ENCODE measurements at places on chromosomes 11 and 22.
A peak's percentile ranks its signal among the peaks of the same experiment; 100 is the strongest.

DNA sequence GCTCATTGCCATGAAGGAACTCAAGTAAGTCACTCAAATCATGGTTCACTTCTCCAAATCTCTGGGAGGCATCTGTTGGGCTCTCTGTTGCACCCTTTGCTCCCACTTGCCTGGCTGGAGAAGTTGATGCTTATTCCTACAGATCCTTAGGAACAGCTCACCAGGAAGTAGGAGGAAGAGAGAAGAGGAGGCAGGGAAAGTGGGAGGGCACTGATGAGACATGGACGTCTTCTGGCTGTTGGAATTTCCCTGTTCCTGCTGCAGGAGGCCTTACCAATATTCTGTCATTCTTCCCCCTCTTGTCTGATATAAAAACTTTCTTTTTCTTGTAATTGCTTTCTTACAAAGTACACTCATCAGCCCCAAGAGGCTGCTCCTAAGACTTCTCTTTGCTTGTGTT is 13.6 kb downstream of the POLR2F start:
- DNase-seq = no peak

DNA sequence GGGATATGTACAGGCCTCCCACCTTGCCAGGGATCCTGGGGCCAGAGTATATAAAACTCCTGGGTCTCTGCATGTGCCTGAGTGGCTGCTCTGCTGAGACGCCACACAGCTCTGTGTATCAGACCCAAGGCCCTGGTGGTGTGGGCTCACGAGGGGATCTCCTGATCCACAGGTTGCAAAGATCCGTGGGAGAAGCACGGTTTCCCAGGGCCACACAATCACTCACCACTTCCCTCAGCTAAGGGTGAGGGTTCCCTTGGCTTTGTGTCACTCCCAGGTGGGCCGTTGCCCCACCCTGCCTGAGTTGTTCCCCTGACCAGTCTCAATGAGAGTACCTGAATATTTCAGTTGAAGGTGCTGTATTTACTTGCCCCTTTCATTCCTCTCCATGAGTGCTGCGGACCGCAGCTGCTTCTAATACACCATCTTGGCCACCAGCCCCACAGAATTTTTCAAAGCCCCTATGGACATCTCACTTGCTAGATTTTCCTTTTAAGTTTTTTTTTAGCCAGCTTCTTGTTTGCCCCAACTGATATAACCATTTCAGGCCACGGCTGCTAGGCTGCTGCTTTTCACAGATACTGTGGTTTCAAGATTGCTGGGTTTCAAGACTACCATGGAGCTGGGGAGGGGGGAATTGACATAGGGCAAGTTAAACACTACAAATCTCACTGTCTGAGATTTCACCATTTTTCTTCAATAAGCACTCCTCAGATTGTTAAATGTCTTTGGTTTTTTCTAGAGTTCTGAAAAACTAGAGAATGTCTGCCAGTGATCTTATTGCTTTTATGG is 13.7 kb upstream of the DEPDC7 start:
- no peak for DNase-seq

DNA sequence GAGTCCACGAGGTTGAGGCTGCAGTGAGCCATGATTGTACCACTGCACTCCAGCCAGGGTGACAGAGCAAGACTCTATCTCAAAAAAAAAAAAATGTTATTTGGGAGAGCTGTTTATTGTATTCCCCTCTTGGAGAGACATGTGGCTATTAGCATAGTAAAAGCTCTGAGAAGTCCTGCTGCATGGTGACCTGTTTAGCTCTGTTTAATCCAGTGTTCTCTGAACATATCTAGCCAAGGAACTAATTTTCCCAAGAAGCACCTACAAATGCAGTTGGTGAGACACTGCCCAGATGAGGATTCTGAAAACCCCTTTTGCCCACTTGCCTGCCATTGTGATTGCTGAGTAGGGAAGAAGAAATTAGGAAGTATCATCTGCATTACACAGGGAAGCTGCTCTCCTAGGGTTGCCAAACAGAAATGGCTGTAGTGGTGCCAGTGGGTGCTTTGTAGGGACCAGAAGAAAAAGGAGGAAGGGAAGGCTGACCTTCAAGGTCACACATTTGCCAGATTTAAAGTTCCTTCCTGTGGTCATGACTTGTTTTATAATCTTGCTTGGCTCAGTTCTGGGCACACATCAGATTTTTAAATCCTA is 15.7 kb downstream of the TIMP3 start:
- DNase-seq = no peak

DNA sequence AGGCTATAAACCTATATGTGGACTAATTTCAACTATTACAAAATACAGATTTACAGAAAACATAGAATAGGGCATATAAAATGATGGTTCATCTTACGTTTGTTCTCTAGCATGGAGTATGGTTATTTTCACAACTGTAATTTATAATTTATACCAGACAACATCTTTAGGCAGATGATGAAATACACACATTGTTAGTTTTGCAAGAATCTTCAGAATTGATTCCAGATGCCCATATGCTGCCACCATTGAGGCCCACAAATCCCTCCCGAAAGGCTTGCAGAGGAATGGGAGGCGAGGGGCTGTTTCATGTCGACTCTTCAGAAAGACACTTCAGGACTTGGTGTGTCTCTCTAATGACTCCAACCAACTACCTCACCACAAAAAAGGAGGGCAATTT is 6.2 kb downstream of the PTPN5 start:
- no peak for DNase-seq

GRCh38 chr11:31940371-31941037 is 129.4 kb upstream of the PAX6 start:
- peak; percentile 77 for DNase-seq

GRCh38 chr22:23816156-23816976 is 22.4 kb downstream of the DERL3 start:
- DNase-seq = peak; percentile 36

DNA sequence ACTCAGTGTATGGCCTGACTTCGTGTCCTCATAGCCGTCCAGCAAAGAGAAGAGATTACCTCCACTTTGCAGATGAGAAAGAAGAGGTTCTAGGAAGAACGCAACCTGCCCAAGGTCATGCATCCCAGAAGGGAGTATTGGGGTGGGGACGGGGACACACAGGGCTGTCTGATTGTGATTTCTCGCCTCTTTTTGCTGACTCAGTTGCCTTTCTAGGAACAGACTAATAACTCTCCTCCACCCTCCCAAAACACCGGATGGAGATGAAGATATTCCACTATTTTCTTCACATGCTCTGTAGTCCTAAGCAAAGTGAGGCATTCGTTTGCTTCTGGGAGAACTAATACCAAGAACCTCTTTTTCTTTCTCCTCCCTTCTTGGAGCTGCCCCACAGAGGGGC is 529.3 kb downstream of the MIAT start:
- DNase-seq = no peak

GRCh38 chr11:94536386-94536785 is 7.3 kb upstream of the FUT4 start:
- DNase-seq = no peak

DNA sequence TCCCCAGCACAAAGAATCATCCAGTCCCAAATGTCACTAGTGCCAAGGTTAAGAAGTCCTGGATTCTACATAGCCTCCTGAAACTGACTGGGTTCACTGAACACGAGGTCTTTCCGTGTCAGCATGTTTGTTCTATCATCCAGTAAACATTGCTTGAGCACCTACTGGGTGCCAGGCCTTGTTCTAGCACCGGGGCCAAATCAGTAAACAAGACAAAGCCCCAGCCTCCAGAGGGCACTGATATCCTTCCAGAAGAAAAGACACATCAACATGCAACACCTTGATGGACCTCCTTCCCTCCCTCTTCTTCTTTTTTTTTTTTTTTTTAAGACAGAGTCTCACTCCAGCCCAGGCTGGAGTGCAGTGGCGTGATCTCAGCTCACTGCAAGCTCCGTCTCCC is 26.9 kb downstream of the TPST2 start:
- DNase-seq = no peak

- DNase-seq = peak; percentile 78
Measured at GRCh38 chr22:46390652-46391301, 55.3 kb downstream of the TRMU start.

DNA sequence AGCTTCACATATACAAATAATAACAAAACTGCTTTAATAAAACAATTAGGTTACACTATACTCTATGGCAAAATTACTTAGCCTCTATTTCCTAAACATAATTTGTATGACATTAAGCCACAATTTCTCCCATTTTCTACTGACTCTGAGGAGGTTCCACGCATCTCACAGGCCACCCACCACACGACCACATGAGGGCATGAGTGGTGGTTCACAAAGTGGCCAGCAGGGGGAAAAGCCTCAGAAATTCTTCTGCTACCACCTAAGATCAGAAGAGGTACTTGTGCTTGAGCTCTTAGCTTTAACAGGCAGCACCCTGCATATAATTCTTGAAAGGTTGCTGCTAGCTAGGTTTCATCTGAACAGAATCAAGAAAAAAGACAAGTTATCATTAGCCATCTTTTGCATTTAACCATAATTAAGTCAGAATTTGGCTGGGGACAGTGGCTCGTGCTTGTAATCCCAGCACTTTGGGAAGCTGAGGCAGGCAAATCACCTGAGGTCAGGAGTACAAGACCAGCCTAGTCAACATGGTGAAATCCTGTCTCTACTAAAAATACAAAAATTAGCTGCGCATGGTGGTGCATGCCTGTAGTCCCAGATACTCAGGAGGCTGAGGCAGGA is 7.7 kb downstream of the LPXN start:
- peak; percentile 65 for DNase-seq

GRCh38 chr11:97544431-97544830 is 1154.6 kb downstream of the JRKL start:
- no peak for DNase-seq

- DNase-seq = no peak
Measured at GRCh38 chr11:58497951-58498350, 10.0 kb downstream of the OR5B21 start.

- DNase-seq = peak; percentile 35
Measured at GRCh38 chr11:35550374-35551036, 25.1 kb upstream of the PAMR1 start.

DNA sequence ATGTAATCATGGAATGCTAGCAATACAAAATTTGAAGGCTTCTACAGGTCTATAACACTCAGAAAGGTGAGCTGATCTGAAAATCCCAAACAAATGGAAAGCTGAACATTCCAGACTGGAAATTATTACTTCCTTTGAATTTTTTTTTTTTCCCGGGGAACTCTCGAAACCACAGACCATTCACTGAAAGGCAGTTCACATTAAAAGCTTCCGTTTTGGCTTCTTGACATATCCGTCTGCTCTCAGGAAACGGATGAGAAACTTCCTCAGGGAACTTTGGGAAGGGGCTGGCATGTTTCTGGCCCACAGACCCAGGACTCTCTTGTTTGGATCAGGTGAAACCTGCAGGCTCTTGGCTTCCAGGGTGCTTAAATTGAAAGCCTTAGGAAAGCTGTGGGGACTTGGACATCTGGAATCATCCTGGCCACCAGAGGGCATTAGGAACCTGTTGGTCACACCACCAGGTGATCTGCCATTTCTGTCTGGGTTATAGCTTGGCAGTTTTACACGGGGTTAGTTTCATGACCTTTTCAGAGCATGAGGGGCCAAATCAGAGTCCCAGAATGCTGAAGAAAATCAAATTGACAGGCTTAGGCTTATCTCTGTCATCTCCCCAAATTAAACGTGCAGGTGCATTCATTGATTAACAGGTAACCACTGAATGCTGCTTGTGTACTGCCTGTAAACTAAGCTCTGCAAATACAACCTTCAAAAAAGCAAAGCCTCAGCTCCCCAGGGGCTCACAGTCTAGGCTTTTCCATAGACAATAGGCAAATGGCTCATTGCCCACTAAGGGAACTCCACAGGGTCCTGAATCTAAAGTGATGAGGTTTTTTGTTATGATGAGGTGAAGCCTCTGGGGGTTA is 22.7 kb upstream of the GRAMD1B start:
- peak; percentile 80 for DNase-seq

GRCh38 chr11:111960916-111961315 is 23.8 kb downstream of the DIXDC1 start:
- DNase-seq = no peak

DNA sequence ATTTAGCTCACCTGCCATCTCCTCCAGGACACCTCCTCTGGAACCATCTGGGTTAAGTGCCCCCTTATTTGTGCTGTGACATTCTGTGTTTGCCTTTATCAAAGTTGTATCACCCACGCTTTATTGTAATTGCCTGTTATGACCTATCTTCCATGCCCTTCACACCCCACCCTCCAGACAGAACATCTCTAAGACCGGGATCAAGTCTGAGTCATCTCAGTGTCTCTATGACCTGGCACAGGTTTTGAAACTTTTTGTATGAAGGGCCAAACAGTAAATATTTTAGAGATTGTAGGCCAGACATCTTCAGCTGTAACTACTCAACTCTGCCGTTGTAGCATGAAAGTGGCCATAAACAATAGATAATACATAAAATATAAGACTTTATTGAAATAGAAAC is 161.8 kb downstream of the SPON1 start:
- DNase-seq = no peak

DNA sequence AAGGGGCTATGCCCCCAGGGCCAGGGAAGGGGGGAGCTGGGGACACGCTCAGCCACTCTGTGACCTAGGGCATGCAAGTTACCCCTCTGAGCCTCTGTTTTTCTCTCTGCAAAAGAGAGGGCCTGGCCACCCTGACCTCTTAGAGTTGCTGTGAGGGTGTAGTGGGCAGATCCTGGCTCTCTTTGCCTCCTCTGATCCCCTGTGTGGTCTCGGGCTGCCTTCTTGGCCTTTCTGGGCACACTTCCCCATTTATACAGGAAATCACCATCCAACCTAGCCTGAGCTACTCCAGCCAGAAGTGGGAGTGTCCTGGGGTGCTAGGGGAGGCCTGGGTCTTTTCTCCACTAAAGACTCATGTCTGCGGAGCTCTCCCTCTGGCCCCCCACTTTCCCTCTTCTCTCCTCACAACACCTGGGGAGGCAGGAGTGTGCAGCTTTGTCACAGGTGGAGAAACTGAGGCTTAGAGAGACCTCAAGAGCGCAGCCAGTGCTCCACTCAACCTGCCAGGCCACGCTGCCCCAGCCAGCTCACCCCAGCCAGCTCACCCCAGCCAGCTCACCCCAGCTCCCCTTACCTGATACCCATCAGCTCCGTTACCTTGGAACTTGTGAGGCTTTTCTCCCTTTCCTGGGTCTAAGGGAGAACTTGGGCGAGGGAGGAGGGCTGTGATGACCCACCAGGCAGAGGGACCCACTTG is 1.4 kb downstream of the AIFM3 start:
- no peak for DNase-seq

DNA sequence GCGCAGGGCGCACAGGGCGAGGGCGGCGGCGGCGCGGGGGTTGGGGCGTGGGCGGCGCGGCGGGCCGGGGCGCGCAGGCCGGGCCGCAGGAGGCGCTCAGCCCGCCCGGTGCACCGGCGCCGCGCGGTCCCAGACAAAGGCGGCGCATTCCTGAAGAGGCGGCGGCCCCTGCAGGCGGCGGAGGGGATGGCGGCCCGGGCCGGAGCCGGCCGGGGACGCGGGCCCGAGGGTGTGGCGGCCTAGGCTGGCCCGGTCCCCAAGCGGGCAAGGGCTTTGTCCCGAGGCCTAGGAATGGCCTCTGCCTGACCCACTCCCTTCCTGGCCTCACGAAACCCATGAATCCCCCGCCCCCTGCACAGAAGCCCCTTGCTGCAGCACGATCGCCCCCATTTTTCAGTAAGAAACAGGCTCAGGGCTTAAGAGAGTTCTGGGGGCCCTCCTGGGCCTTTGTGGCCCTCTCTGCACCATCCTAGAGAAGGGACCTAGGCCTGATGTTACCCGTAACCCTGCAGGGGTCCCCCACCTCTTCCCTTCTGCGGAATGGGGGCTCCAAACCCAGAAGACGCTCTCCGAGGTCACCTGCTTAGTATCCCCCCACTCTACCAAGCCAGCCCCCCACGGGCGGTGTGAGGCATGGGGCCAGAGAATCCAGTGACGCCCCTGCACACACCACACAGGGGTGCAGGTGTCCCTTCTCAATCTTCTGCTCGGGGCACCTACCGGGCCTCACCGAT is at the start of gene RTN4R:
Gene RTN4R (minus strand): TSS at position 40 of the 734 bp plus-strand sequence. CDS start 226 bp downstream, outside the sequence.
- peak; percentile 57 for DNase-seq

- DNase-seq = no peak
Measured at GRCh38 chr11:60785136-60785535, at the start of gene MS4A10. TSS of gene MS4A10 (plus strand) at chr11:60785333. CDS start at chr11:60790336, 5,003 bp downstream.
